Cortex of kidney (tissue), 1 donor: ENCODE measurements at places on chromosomes 3 and 15.

DNA sequence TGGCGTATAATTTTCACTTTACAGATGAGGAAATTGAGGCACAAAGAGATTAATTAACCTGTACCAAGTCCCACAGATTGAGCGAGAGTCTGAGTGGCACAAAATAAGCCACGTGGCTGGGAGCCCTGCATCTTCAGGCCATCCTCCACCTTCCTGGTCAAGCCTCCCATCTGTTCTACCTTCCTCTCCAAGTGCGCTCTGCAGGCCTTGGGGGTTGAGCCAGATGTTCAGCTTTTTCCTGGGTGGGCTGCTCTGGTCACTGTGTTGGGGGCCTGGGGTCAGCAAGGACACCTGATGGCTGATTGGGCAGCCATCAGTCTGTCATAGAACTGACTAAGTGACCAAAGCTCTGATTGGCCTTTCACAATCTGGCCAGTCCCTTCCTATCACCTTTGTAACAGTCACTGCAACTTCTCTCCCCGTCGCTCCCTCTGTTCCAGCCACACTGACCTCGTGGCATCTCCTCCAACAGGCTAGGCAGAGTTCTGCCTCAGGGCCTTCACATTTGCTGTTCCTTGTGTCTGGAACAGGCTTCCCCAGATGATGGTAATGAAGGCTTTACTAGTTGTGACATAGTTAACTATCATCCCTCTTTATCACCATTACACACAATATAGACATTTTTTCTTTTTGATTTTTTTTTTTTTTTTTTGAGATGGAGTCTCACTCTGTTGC, 46.8 kb downstream of the SCN5A start:
- DNase-seq: no peak

DNA sequence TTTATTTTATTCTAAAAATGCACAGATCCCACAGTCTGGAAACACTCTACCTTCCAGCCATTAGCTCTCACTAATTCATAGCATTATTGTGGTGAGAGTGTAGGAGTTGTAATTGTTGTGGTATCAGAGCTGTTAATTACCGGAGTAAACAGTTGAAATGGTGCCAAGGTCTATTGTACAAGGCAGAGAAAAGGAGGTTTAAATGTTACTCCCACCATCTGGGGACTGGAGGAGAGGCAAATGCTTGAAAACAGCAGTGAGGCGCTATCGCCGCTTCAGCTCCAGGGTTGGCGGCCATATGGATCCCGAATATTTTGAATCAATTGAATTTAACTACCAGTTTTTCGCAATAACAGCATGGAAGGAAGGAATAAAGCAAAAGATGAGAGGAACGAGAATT, 113.1 kb upstream of the C15orf61 start:
- no peak for DNase-seq

DNA sequence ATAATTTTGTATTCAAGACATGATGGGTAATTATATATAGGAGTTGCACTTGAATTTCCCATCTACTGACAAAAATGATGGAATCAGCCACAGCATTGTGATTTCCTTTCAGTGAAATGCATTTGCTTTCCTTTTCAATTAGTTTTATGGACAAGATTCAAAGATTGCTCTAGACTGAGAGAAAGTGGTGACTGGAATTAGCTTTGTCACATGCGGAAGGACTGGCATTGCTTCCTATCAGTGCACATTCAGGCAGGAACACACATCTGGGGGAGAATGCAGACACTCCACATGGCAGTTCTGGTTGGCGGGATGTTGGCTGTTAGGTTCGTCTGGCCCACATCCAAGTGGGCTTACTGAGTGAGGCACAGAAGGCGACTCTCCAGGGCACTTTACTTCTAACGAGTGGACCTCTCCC, 399.3 kb upstream of the RGMA start:
- no peak for DNase-seq

DNA sequence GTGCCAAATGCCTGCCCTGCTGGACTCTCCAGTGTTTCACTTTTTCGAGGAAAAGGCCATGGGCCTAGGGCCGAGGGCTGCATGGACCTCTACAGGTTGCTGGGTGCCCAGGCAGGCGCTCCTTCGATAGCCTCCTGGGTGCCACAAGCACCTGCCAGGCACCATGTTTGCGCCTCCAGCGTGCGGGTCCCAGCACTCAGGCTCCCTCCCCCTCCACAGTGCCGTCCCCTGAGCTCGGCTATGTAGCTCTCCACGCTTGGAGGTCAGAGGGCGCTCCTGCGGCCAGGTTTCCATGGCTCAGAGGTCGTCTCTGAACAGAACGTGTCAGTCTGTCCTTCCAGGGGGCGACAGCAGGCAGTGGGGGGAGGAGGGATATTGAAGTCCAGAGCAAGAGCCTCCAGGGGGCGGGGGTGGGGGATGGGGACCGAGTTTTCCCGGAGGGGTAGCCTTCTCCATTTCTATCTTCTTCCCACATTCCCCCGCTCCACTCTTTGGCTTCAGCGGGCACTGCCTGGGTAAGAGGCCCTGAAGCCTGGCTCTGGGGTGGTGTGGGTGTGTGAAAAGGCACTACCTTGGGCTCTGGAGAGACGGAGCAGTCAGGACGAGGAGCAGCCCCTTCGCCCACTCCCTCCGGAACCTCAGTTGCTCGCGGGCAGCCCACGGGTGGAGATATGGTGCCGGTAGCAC, 3.6 kb downstream of the ONECUT1 start:
- DNase-seq: no peak

DNA sequence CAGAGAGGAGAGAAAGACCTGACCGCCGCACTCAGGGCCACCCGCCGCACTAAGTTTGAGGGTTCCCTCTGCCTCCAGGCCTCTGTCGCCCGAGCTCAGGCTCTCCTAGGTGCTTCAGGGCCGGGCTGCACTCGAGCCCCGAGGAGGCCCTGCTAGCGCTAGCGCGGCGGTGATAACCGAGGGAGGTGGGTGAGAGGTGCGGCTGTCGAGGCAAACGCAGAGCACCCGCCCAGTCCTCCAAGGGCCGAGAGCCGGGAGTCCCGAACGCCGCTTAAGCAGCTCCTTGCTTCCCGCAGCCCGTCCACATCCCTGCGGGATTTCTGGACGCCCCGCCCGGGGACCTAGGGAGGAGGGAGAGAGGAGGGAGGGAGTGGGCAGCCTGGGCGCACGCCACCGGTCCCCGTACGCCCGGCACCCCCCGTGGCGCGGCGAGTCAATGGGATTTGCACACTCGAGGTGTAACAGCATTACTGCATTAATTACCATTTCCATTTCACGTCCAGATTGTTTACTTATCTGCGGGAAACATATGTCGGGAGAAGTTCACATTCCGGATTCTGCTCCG, 6.8 kb downstream of the SOX14 start:
- DNase-seq: no peak

DNA sequence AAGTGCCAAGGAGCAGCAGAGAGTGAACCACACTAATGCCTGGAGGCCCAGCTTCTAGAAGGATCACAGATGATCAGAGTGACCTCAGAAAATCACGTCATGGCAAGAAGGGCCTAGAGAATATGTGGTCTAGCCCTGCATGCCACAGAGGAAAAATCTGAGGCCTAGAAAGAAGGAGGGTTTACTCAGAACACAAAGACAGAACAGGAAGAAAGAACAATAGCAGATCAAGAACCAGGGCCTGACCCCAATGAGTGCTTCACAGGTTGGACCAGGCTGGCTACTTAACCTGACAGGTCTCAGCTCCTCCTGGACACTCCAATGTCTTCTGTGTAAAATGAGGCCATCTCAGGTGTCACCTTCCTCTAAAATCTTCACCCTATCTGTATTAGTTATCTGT, 14.2 kb downstream of the RAB6B start:
- DNase-seq: no peak
